Astrocyte of the spinal cord (primary cell): ENCODE measurements at places on chromosomes 5 and 9.

- no peak for DNase-seq
Measured at GRCh38 chr9:121395558-121395957, 25.5 kb upstream of the STOM start.

DNA sequence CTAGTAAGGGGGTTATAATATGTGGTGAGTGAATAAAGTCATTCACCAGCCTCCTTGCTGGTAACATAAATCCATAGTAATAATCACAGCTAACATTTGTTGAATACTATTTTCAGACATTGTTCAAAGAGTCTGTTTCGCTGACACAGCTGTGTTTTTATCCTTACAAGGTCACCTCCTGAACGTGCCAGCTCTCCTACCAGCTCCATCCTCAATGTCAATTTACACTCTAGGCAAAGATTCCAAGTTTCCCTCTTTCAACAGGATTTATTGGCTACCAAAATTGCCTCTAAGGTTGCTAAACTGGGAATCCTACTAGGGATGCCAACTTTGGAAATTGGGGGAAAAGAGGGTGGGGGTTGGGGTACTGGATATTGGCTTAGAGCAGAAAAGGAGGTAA is 30.7 kb upstream of the SMC5 start:
- DNase-seq, result no peak

DNA sequence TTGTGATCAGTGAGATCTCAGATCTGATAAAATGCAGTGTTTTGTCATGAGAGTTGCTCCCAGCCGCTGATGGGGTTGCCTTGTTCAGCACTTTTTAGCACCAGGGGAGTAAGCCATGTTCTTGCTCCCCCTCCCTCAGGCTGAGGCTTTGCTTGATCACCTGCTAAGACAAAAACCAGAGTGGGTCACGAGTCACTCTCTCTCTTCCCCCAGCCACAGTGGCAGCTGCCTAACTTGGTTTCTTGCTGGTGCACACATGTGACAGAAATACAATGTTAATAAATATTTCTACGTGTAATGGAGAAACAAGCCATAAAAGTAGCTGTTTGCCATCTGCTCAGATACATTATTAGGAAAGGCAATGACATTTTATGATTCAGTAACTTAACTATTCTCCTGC is 212.4 kb upstream of the DMRT1 start:
- no peak for DNase-seq

DNA sequence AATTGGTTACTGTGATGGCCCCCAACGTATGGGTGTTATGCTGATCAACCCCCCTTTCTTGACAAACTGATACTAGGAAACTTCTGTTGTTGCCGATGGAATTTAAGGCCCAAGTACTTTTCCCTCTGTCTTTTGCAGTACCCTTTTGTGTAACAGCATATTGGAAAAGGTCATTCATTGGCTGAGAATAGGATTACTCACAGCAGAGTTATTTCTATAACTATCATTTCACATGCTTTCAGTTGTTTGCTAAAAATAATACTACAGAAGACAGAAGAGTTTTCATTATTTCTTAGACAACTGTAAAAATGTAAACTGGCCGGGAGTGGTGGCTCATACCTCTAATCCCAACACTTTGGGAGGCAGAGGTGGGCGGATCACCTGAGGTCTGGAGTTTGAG is 329.5 kb downstream of the KIAA0825 start:
- DNase-seq, result peak; percentile 39

GRCh38 chr5:2123874-2124273 is 241.1 kb upstream of the IRX4 start:
- DNase-seq, result no peak

- DNase-seq, result no peak
Measured at GRCh38 chr9:36924757-36925432, 109.2 kb downstream of the PAX5 start.

DNA sequence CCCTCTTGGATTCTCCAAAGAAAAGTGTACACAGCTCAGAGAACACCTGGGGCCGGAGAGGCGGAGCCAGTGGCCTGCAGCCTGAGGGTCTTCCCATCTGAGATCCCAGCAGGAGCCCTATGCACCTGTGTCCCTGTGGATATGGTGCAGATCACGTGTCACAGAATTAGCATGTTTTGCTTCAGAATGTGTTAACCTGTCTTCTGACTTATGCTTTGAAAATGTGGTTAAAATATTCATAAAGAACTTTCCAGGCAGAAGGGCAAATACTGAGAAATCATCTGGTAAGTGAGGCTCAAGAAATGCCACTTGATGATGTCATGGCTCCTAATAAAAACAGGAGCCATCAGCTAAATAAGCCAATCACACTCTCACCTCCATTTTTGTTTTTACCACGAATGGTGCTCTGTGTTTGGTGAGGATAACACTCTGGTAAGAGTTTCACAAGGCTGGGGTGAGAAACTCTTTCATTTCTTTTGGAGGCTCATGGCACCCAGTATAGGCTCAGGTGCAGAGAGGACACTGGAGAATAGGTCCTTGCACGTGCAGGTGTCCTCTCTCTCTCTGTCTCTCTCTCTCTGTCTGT is 279.8 kb downstream of the FSTL4 start:
- DNase-seq, result no peak

- DNase-seq, result peak; percentile 90
Measured at GRCh38 chr9:132214027-132214622, 52.3 kb downstream of the NTNG2 start.
